ENCODE measurements at places on chromosomes 6 and 20.

- DNase-seq = no peak
Observed at GRCh38 chr6:85569323-85569722, 24.3 kb downstream of the SNX14 start.

GRCh38 chr20:15634102-15634501, 939.1 kb downstream of the KIF16B start:
- DNase-seq = no peak

DNA sequence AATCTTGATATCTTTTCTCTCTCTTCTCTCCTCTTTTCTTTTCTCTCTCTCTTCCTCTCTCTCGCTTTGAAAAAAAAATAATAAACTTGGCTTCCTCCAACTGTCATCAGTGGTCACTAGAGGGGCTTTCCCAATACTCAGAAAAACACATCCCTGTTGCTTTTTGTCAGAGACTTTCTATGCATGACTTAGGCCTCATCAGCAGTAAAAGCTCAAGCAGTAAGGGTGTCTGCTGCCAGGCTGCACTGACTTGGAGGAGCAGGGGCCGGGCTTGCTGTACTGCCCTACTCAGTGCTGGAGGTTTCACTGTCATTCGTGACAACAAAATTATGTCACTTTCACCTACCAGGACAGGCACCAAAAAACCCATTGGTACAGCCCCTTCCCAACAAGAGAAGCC, 272.0 kb downstream of the ADGB start:
- no peak for DNase-seq

GRCh38 chr6:18242062-18242851, 22.1 kb downstream of the DEK start:
- DNase-seq = no peak

- no peak for DNase-seq
Observed at GRCh38 chr6:90237350-90237990, 59.2 kb downstream of the BACH2 start.

GRCh38 chr20:58389324-58389967, 417 bp downstream of the VAPB start:
- peak; percentile 25 for DNase-seq

GRCh38 chr6:52375780-52376556, 14.0 kb downstream of the PAQR8 start:
- no peak for DNase-seq

GRCh38 chr20:1334761-1335160, 5.8 kb upstream of the SDCBP2 start:
- DNase-seq = peak; percentile 50

GRCh38 chr6:2875359-2876191, 27.5 kb downstream of the SERPINB9 start:
- DNase-seq = no peak

DNA sequence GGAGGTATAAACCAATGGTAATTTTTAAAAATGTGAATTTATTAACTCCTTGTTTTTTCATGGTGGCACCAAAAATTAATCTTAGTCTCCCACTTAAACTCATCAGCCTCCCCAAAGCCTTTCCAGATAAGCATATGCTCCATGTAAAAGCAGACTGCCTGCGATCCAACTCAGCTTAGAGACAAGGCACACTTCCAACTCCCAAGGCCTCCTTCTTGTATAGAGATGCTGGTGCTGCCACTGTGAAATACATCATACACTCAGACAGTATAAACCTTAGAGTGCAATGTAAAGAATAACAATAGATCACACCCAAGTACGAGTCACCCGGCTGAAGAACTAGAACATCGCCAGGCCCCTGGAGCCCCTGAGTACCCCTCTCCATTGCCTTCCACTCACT, 2.0 kb downstream of the ANKRD6 start:
- peak; percentile 6 for DNase-seq

DNA sequence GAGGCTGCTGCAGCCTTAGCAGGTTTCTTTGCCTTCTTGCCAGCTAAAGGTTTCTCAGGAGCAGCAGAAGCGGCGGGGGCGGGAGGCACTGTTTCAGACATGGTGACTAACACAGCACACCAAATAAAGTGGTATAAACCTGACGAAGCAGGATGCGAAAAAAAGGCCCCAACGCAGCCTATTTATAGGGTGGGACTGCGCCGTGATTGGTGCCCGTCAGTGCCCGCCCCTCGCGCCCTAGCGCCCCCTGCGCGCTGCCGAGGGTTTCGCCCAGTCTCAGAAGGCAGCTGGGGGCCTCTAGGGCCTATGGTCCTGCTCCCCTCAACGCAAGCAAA, 55.0 kb downstream of the TRIM38 start:
- DNase-seq = no peak

GRCh38 chr20:31894980-31895675, 24.7 kb downstream of the TTLL9 start:
- DNase-seq = no peak

DNA sequence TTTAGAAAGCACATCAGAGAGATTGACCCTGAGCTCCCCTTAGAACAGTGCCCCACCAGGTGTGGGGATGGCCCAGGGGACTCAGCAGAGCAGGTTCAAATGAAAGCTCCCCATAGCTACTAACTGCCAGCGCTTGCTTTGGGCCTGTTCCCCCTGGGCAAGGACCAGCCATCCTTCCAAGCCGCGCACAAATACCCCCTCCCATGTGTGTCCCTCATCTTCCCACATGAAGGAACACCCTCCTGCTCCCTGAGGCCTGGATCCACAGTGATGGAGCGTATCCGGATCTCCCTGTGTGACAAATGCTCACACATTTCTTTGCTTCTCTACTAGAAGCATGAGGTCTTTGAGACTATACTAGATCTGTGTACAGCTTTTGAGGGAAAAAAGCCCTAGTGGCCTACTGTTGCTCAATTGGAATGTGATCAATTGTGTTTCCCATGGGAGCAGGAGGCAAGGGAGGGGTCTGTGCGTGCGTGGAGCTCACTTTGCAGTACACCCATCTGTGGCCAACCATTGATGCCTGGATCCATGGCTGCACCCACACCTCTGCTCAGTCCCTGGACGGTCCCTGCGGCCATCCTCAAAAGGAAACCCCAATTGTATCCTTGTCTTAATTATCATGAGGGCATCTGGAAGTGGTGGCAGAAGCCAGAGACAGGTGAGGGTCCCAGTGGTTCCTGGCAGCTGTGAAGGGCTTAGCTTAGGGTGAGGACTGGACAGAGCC, 1.4 kb upstream of the RAET1G start:
- no peak for DNase-seq

DNA sequence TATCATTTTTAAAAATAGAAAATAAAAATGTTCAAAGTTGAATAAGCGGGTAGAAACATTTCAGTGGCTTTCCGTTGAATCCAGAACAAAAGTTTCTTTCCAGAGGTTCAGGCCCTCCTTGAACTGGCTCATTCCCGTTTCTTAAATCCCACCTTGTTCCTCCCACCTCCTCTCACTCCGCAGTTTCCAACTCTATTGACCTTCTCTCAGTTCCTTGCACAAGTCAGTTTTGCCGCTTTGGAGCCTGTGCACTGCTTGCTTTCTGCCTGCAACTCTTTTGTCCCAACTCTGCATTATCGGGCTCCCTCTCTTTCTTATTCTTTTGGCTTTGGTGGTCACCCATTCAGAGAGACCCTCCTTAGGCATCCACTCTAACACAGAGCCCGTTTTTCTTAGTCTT, 99.9 kb upstream of the EDN1 start:
- no peak for DNase-seq

DNA sequence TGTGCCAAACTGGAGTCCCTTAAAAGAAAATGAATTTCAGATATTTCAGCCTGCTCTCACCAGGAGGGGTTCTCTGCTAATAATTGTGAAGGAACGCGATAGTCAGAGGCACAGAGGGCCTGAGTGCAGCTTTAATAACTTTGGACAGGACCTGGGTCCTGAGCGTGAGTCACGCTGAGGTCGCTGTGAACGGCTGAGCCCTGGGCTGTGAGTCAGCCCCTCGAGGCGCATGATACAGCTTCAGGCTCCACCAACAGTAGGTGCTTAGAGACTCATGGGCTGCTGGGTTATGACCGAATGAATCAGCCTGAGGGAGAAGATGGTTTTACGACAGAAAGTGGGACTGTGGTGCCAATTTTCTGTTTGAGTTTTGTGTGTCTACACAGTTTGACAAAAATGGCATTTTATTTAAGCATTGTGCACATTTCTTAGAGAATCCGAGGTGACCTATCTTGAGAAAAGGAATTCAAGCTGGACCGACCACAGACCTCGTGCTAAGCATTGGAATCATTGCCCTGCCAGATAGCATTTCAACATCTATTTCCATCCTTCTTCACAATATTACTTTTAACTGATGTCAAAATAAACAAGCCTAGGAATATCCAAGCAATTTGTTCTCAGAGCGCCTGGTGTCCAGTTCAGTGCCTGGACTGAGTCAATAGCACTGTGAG, 183.0 kb downstream of the THBS2 start:
- DNase-seq = no peak

DNA sequence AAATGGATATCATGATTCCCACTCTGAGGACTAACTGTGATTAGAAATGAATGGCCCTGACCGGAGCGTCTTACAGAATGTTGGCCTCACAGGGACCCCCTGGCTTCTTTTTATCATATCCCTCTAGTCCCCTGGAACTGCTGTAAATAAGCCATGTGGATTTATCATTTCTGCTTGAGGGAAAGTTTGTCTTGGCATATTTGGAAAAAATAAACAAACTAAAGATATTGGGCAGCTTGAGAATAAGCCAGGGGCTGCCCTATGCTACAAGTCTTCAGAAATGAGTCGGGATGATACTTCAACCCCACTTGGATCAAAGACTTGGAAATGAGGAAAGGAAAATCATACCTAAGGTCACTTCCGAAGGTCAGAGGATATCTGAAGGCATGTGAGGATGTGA, 179.1 kb downstream of the THBS2 start:
- no peak for DNase-seq

DNA sequence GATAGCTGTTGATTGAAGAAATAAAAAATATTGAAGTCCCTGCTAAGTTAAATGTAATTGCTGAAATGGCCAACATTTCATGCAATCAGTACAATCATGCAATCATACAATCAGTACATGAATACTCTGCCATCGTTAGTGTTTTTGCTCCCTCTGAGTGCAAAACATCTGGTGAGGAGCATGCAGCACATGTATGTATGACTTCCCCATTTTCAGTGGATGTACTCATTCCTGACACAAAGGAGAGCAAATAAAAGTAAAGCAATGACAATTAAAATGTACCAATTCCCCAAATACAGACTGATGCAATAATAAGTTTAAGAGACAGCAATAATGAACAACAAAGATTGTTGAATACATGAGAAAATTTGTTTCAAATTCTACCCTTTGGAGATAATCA, 140.7 kb downstream of the PLCB1 start:
- no peak for DNase-seq

GRCh38 chr6:88133718-88134117, 32.4 kb downstream of the CNR1 start:
- no peak for DNase-seq

- no peak for DNase-seq
Observed at GRCh38 chr20:49231471-49231870, 12.3 kb downstream of the DDX27 start.

DNA sequence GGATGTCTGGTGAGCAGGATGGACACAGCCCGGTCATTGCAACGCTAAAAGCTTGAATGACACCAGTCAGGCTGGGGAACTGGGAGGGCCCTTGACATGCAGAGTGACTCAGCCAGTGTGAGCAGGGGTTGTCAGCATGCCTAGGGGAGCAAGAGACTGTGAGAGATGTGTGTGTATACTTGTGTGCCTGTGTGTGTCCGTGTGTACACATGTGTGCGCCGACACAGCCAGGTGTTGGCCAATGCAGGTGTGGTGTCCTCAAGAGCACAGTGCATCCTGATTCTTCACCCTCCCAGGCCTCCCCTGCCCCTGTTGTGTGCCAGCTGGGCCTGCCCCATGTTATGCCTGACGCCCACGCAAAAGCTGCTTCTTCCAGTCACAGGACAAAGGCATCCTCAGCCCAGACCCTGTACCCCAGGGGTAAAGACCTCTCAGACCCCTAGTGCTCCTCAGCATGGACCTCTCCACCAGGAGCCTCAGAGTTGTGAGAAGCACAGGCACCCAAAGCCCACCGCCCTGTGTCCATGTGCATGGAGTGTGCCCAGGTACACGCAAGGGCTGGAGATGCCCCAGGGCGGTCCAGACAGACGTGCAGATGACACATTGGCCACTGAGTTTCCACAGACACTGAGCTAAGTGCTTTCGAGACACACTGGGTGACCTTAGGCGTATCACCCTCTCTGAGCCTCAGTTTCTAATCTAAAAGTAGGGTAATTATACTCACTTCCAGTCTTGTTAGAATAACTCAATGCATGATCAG, 16.6 kb downstream of the NRSN2 start:
- no peak for DNase-seq

DNA sequence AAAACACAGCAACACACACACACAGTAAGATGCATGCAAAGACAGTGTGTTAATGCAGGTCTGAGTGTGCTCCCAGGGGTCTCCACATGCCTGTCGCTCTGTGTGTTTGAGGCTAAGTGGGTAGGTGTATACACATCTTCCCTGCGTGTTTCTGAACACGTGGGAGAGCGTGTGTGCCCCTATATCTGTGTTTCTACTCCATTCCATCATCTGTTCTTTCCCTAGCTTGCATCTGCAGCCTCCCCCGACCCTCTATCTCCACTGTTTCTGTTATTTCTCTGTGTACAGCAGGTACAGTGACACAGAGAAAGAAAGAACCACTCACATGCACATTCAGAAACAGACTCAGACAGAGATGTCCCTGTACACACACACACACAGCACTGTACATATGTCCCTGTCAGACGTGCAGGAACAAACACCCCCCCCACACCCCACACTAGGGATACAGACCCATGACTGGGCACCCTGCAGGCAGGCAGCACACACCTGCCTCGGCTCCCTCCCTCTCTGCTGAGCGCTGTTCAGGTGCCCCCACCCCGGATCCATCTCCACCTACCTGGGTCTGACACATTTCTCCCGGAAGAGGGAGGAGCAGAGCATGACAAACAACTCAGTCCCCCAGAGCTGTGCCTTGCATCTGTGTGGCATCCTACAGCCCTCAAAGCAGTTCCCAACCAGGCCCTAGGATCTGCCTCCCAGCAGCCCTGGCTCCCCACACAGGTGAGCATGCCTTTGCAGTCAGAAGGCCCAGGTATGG, 27.6 kb downstream of the KCNK15 start:
- no peak for DNase-seq

- DNase-seq = no peak
Observed at GRCh38 chr6:167409079-167409478, 84.2 kb downstream of the TTLL2 start.

GRCh38 chr20:58515233-58516212, at the start of gene APCDD1L:
Gene APCDD1L (minus strand): TSS chr20:58515399. CDS start chr20:58514707, 692 bp downstream.
- no peak for DNase-seq

All from NCI-H510A treated with DMSO at 0.1 percent for 48 hours (cell line).